ENCODE measurements at places on chromosomes 4 and X.

- peak; percentile 6 for DNase-seq
- no peak overlapping the region for H3K4me3 ChIP-seq
- H3K36me3 ChIP-seq = peaks cover 24% of the 10 kb centered on the region
- no peaks in the 10 kb centered on the region for H3K27me3 ChIP-seq
- H3K4me1 ChIP-seq = no peaks in the 10 kb centered on the region
- no peak overlapping the region for H3K27ac ChIP-seq
Measured at GRCh38 chr4:51906167-51906958, 63.4 kb downstream of the DCUN1D4 start.

DNA sequence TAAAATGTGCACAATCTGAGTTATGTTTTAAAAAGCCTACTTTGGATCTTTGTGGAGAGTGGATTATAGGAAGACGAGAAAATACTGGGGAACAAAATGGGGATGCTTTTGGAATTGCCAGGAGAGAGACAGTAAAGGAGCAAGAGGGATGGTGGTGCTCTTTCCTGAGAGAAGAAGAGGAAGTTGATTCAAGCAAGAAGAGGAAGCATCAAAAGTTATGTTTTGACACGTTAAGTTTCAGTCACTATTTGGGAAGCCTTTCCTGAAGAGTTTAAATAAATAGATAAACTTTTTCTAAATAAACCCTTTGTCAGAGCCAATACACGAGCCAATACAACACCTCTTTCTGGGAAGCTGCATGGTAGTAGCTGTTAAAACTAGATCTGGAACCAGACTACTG lies 394.1 kb downstream of the GALNTL6 start:
- no peaks in the 10 kb centered on the region for H3K36me3 ChIP-seq
- no peak for DNase-seq
- no peak overlapping the region for H3K27ac ChIP-seq
- no peaks in the 10 kb centered on the region for H3K4me1 ChIP-seq

DNA sequence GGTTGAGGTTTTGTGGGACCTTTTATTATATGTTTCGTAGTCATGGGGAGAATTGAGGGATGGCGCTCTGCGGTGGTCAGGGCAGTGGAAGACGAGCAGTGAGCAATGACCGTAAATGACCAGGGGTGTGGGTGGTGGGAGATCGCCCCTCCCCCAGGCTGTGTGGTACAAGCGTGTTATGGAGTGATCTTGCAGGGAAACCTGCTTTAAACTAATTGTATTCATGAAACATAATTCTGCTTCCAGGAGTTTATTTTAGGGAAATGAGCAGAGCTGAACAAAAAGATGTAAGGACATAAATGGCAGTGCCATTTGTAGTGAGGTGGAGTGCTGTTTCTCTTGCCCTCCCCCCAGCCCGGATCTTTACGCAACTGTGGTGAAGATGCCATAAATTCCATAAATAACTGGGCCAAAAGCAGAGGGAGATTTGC lies 20.2 kb downstream of the GYG2 start:
- no peaks in the 10 kb centered on the region for H3K27me3 ChIP-seq
- no peaks in the 10 kb centered on the region for H3K36me3 ChIP-seq
- H3K4me3 ChIP-seq = peak overlapping the region; percentile 15
- peak overlapping the region; percentile 93 for H3K27ac ChIP-seq
- H3K4me1 ChIP-seq = peaks cover 6% of the 10 kb centered on the region

DNA sequence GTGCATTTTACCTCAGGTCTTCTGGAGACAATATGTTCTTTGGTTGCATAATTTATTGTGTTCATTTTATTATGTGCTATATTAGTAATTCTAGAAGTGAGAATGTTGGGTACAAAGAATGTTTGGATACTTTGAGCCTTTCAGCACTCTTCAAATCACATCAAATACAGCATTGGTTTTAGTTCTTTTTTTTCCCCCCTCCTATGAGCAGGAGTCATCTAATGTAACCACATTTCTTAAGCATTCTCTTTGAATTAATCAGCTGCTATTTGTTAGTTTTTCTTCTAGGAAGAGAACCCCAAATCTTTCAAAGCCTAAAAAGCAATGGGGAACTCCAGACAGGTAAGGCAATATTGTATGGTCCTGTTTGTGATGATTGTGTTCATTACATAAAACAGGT lies 46.7 kb downstream of the ARL9 start:
- no peak overlapping the region for H3K27ac ChIP-seq
- no peaks in the 10 kb centered on the region for H3K36me3 ChIP-seq
- H3K27me3 ChIP-seq = peaks cover 2% of the 10 kb centered on the region
- no peak for DNase-seq
- no peaks in the 10 kb centered on the region for H3K4me1 ChIP-seq

DNA sequence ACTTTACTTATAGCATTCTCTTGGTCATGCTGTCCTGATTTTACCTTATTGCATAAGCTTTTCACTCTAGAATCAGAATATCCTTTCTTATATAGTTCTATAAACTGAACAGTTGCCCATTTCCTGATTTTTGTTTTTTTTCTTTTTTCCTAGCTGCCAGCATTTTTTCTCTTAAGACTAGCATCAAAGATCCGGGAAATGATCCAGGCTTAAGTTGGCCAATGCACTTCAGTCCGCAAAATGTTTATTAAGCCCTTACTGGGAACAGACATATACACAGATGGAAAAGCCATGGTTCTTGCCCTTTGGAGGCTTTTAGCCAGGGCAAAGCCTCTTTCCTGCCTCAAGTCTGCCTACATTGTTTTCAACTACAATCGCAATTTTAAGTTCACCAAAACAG lies 10.1 kb upstream of the BMP2K start:
- no peaks in the 10 kb centered on the region for H3K4me1 ChIP-seq
- H3K27me3 ChIP-seq = no peaks in the 10 kb centered on the region
- H3K27ac ChIP-seq = no peak overlapping the region
- DNase-seq = no peak

DNA sequence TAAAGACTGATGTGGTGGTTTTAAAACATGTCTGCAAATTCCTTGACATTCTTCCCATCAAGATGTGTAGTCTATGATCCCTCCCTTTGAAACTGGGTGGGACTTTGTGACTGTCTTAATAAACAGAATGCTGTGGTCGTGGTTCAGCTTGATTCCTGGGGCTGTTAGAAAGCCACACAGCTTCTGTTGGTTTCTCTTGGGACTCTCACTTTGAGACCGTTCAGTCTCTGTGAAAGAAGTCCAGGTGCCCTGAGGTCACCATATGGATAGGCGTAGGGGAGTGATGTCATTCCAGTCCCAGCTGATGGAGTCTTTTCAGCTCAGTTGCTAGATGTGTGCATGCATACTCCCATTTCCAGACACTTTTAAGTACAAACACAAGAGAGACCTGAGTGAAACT lies 216.6 kb downstream of the KDR start:
- H3K27me3 ChIP-seq = no peaks in the 10 kb centered on the region
- no peak overlapping the region for H3K4me3 ChIP-seq
- H3K4me1 ChIP-seq = peaks cover 2% of the 10 kb centered on the region
- no peaks in the 10 kb centered on the region for H3K36me3 ChIP-seq

- no peak overlapping the region for H3K4me3 ChIP-seq
- no peaks in the 10 kb centered on the region for H3K27me3 ChIP-seq
Measured at GRCh38 chr4:84870398-84871163, 95.9 kb downstream of the WDFY3 start.

DNA sequence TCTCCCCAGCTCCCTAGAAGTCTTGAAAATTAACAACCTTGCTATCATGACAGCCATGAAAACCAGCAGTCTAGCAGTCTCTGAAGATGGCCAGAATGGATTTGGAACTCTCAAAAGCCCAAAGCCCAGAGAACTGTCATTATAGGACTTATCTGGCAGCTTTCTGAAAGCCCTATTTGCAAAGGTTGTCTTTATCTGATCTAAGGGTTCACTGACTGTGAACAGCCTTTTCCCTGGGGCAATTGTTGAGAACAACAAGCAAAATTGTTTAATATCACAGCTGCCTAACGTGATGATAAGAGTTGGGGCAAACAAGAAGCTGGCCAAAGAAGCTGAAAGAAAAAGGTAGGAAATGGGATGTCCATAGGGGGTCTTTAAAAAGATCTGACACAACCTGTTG lies 20.9 kb upstream of the KLHL8 start:
- no peaks in the 10 kb centered on the region for H3K4me1 ChIP-seq
- H3K27ac ChIP-seq = no peak overlapping the region
- H3K4me3 ChIP-seq = no peak overlapping the region
- no peaks in the 10 kb centered on the region for H3K27me3 ChIP-seq

- peak; percentile 15 for DNase-seq
- no peak overlapping the region for H3K27ac ChIP-seq
- H3K27me3 ChIP-seq = no peaks in the 10 kb centered on the region
- H3K36me3 ChIP-seq = no peaks in the 10 kb centered on the region
Measured at GRCh38 chr4:100208964-100209363, 18.7 kb upstream of the DDIT4L start.

GRCh38 chr4:16809943-16810342 lies 88.5 kb downstream of the LDB2 start:
- H3K4me3 ChIP-seq = no peak overlapping the region
- no peaks in the 10 kb centered on the region for H3K27me3 ChIP-seq
- no peak overlapping the region for H3K27ac ChIP-seq
- no peak for DNase-seq

- no peak overlapping the region for H3K27ac ChIP-seq
- no peak overlapping the region for H3K4me3 ChIP-seq
- H3K36me3 ChIP-seq = no peaks in the 10 kb centered on the region
- peak; percentile 80 for DNase-seq
Measured at GRCh38 chr4:79854856-79855502, 218.1 kb downstream of the ANTXR2 start.

DNA sequence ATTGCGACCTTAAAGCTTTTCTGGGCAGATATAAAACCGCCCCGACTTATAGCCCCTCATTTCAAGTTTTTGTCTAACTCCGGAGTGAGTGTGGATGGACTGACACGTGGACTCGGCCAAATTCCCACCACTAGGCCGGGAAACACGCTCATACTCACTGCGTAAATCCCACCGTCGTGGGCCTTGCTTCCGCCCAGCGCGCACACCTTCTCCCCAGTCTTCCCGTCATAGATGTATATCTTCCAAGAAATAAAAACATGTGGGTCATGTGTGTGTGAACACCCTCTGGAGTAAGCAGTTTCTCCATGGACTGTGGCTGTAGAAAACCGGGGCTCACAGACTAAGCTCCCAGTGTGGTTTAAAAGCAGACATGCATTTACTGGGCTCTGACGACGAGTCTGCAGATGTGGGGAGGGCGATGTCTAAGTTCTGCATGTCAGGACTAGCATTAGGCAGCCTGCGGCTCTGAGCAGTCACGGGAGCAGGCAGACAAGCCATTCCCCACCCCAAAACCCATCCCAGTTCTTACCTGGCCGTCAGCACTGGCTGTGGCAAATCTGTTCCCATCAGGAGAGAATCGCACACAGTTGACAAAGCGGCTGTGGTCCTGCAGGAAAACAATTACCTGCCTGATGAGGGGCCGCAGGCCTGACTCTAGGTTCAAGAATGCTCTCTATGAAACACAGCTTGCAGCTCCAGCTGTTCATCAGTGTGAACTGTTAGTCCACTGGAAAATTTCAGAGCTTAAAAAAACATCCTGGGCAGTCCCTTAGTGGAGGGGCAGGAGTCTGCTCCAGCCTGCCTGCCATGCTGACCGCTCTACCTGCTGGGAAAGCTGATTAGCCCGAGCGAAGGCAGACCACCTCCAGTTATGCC lies 28.2 kb downstream of the WDR1 start:
- H3K27ac ChIP-seq = peak overlapping the region; percentile 87
- DNase-seq = no peak
- no peaks in the 10 kb centered on the region for H3K27me3 ChIP-seq
- H3K36me3 ChIP-seq = peaks cover 95% of the 10 kb centered on the region
- H3K4me1 ChIP-seq = peaks cover 90% of the 10 kb centered on the region
- no peak overlapping the region for H3K4me3 ChIP-seq

- DNase-seq = no peak
- H3K27ac ChIP-seq = no peak overlapping the region
- H3K36me3 ChIP-seq = peaks cover 56% of the 10 kb centered on the region
- H3K4me1 ChIP-seq = no peaks in the 10 kb centered on the region
Measured at GRCh38 chr4:6618386-6619115, 21.9 kb upstream of the MRFAP1 start.

GRCh38 chrX:41781500-41781899 lies 57.5 kb downstream of the GPR82 start:
- H3K4me3 ChIP-seq = no peak overlapping the region
- H3K27ac ChIP-seq = no peak overlapping the region
- DNase-seq = peak; percentile 46
- peaks cover 3% of the 10 kb centered on the region for H3K4me1 ChIP-seq
- H3K36me3 ChIP-seq = peaks cover 3% of the 10 kb centered on the region

DNA sequence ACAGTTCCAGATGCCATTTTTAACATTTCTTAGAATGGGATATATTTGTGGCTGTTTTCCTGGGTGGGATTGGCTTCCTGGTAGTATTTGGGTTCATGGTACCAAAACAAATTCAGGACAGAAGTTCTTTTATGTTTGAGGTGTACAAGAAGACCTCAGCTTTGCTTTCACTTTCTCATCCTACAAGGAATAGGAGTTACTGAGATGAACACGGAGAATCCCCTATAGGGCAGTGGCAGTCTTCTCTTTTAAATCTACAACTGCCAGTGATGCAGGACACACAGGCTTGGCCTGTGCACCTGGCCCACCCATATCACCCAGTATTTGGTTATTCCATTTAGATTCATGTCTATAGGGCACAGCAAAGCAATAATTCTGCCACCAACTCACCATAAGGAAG lies 35.2 kb downstream of the SLC10A7 start:
- DNase-seq = no peak
- no peaks in the 10 kb centered on the region for H3K4me1 ChIP-seq

DNA sequence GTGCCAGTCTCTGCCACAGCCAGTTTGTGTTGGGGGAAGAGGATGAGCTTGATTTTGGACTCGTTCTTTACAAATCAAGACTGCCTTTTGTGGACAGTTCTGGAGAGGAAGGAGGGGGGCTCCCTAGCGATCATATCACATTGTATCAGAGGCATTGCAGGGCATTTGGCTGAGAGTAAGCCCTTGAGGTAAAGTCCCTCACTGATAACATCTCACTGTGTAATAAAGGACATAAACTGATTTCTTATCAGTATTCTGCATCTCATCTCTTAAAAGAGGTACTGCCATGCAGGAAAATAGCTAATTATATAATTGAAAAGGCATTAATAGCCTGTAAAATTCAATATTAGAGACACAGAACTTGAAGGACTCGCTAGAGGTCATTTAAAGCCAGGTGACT lies 6.1 kb upstream of the IGFBP7 start:
- H3K4me1 ChIP-seq = peaks cover 24% of the 10 kb centered on the region
- H3K4me3 ChIP-seq = no peak overlapping the region
- no peak for DNase-seq
- no peak overlapping the region for H3K27ac ChIP-seq
- no peaks in the 10 kb centered on the region for H3K27me3 ChIP-seq
- H3K36me3 ChIP-seq = no peaks in the 10 kb centered on the region
